ENCODE measurements at places on chromosomes 16 and 17.

- DNase-seq, result no peak
Measured at GRCh38 chr16:12265108-12265507, 288.6 kb downstream of the SNX29 start.

DNA sequence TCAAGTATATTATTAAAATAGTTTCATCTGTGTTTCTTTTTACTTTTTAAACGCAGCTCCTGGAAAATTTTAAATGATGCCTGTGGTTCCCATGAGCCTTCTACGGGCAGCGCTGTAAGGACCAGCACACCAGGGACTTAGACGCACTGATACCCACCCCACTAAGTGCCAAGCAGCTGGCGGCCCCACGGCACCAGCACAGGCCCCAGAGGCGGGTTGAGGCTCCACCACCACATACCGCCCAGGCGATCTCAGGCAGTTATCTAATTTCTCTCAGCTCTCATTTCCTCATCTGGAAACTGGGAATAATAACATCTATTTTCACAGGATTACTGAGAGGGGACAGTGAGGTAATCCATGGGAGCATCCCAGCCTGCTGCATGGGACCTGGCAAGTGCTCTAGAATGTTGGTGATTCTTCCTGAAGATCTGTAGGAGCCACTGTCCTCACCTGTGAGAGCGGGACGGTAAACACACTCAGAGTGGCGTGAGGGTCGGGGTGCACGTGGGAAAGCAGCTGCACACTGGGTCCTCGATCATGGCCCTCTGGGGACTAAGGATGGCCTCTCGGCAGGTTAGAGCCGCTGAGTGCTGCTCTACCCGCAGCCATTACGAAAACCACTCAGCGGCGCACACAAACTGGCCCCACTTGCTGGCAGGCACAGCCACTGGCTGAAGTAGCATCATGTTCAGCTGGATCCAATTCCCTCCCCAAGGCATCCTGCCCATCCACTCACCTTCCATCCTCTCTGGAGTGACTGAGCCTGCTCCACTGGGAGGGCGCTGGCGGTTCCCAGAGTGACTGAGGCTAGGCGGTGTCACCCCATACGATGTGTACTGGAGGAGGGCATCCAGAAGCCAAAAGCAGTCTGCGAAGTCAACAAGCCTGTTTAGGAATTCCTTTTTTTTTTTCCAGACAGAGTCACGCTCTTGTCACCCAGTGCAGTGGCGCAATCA, 17.6 kb upstream of the SLC38A8 start:
- no peak for DNase-seq

- DNase-seq, result no peak
Measured at GRCh38 chr17:70138291-70138865, 31.0 kb upstream of the KCNJ2 start.

DNA sequence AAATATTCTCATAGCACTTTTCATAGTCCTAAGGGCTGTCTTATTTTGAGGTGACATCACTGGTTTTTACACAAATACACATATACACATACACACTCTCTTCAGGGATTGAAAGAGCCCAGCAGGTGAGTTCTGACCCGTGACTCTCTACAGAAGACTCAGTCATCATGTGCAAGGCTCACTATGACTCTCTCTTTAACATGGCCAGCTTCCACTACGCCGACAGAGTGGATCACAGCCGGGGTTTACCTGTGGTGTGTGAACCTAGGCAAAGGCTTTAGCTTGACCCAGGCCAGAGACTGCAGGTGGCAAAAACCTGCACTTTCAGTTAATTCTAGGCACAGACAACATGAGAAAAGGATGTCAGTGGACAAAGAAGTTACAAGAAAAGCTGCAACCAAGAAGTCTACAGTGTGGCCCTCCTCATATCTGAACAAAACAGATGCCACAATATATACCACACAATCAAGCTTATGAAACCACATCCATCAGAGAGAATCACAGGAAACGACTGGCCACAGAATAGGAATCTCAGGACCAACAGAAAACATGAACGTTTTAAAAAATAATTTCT, 56.5 kb downstream of the CYTH1 start:
- DNase-seq, result peak; percentile 97

GRCh38 chr16:86444661-86445060, 65.7 kb upstream of the FOXF1 start:
- DNase-seq, result no peak

GRCh38 chr17:74282587-74283370, 8.7 kb downstream of the DNAI2 start:
- DNase-seq, result peak; percentile 87

- no peak for DNase-seq
Measured at GRCh38 chr17:74777901-74778515, 1.9 kb upstream of the NAT9 start.

Measured in common myeloid progenitor, CD34-positive (primary cell).